Urinary bladder (tissue), 4 donors: ENCODE measurements at places on chromosomes 1 and 21. TPM values are rescaled to one million over a fixed set of nuclear protein-coding genes. Genes with fewer than 3 reads are reported as not detected.

DNA sequence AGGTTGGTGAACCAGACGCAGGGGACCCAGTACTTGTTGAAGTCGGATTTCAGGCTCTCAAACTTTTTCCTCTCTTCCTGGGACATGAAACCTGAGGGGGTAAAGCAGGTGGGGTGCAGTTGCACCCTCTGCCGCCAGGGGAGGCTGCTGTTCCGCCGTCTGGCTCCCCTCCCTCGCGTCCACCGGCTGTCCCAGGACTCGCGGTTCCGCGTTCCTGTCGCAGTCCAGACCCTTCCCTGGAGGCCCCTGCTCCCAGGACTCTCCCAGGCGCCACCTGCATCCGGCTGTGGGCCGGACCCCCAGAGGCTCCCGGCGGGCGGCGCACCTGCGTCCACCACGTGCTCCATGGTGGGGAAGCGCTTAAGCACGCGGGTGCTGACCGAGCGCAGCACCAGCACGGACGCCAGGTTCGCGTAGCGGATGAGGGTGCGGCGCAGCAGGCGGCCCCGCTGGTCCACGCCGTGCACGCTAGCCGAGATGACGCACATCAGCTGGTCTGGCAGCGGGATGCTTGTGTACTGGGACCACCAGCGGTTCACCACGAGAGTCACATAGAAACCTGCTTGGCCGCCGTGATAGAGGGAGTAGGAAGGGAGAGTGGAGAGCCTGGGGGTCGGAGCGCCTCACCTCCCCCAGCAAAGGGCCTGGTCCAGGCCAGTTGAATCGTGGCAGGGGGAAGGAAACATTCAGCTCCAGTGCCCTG is 1.7 kb downstream of the BEST4 start:
- no peak for DNase-seq

- DNase-seq, result no peak
These were observed 69.5 kb downstream of the NTMT2 start for GRCh38 chr1:170215072-170215885.

DNA sequence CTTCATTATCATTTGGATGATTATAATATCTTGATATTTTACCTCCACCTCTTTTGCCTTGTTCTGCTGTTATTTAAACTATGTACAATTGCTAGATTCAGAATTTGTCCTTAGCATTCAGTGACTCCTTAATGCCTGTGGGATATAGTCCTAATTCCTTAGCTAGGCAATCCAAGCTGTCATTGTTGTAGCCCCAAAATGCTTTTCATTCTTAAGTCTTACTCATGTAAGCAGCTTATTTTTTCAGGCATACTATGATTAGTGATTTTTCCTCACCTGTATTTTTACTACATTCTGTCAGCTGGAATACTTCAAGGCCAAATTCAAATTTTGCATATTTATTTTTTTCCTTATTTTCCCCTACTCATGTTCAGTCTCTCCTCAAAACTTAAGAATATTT is 13.4 kb downstream of the PKN2 start:
- DNase-seq, result no peak

DNA sequence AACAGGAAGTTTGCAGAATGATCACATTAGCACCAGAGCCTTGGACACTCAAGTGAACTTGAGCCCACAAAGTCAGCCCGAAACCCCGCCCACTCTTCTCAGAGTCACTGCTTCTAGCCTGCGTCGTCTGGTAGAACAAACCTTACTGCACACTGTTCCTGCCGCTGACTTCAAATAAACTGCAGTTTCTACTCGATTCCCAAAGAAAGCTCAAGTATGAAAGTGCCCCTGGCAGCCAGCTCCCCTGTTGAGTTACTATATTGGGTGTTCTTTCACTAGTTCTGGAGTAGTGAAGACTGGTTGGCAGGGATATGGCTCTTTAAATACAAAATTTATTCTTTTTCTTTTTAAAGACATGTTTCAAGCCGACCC is 164.7 kb downstream of the GALNT2 start:
- peak; percentile 55 for DNase-seq

GRCh38 chr1:47742890-47743760 is 254.1 kb downstream of the TRABD2B start:
- no peak for DNase-seq

The AGPAT3 gene
- polyA plus RNA-seq, result 25.1 TPM

DNA sequence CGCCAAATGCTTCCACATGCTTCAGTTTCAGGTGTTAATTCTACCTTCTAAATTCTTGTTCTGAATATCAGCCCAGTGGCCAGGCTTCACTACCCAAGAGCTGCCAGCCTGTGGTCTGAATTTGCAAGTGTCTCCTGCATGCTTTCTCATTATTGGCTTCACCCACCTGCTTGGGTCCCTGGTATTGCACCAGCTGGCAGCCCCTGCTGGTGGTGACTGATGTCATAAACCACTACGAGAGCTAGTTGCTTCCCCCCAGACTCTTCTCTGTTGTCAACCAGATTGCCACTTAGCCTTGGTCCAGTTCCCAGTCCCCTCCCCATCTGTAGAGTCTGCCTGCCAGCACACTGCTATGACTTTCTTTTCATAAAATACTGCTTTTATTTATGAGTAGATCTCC is 197.7 kb upstream of the DUSP10 start:
- no peak for DNase-seq

- DNase-seq, result no peak
These were observed 161.4 kb downstream of the SLC35F3 start for GRCh38 chr1:234065794-234066447.

DNA sequence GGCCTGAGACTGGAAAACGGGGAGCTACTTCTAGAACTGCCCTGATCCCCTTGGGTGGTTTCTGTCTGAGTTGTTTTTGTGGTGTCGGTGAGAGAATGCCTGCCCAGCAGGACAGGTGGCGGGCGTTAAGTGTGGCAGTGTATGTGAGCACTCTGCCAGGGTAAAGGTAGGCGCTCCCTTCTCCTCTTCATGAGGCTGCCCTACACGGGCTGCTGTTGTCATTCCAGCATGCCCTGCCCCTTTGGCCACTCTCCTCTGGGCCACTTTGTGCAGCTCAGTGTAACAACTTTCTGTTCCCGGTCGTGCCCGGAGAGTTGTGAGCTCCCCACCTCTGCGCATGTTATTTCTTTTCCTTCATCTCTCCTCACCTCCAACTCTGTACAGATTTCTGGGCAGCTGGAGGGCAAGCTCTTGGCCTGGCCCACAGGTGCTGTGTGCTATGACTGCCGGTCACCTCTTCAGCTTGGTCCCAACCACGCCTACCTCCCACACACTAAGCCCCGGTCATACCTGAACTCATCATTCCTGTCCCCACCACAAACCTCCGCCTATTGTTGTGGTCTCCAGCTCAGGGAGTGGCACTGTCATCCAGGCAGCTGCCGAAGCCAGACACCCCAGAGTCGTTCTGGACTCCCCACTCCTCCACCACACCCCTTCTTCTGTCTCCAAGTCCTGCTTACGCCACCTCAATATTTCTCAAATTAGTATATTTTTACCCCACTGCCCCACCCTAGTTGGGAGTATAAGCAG is 69.0 kb downstream of the GADD45A start:
- no peak for DNase-seq

GRCh38 chr1:159986093-159986492 is 32.1 kb upstream of the SLAMF9 start:
- DNase-seq, result no peak

GRCh38 chr1:27314169-27314568 is 7.8 kb upstream of the TMEM222 start:
- no peak for DNase-seq
